H9 (cell line): ENCODE measurements at places on chromosomes 7 and 10. TPM values are rescaled to one million over a fixed set of nuclear protein-coding genes. Genes with fewer than 3 reads are reported as not detected.

SLC39A12 gene
- not detected in 2 replicates for total RNA-seq

- no peaks in the 10 kb centered on the region for H3K27me3 ChIP-seq
- DNase-seq: no peak
- H3K4me1 ChIP-seq: peaks cover 5% of the 10 kb centered on the region
Observed at GRCh38 chr7:16465469-16466361, at the start of gene SOSTDC1. TSS of gene SOSTDC1 (minus strand) at chr7:16465738. CDS start at chr7:16465668, 70 bp downstream.

- no peak overlapping the region for H3K4me3 ChIP-seq
- DNase-seq: no peak
- no peaks in the 10 kb centered on the region for H3K36me3 ChIP-seq
- no peak overlapping the region for H3K27ac ChIP-seq
- H3K27me3 ChIP-seq: no peaks in the 10 kb centered on the region
- H3K4me1 ChIP-seq: no peaks in the 10 kb centered on the region
Observed at GRCh38 chr10:97927622-97928021, 78.0 kb downstream of the GOLGA7B start.

DNA sequence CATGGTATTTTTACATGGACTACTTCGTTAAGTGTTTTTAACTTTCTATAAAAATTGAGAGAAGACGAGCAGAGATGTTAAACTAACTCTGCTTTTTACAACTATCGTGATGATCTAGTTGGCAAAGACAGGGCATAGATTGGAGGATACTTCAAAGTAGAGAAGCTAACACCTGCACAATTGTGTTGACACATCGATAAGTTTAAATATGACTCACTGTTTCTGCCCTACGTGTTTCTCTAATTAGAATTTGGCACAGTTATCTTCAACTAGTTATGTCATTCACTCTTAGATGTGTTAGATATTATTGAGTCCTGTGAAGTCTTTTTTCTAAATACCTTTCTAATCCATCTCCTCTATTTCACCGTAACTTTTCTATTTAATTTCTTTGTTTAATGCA is 68.5 kb upstream of the FERD3L start:
- DNase-seq: no peak
- H3K27ac ChIP-seq: no peak overlapping the region
- H3K27me3 ChIP-seq: no peaks in the 10 kb centered on the region
- H3K4me1 ChIP-seq: no peaks in the 10 kb centered on the region

SRI gene
- total RNA-seq: 136 and 137 TPM in 2 replicates

- no peak overlapping the region for H3K4me3 ChIP-seq
- no peaks in the 10 kb centered on the region; the same call in 1 of the 2 replicates for H3K4me1 ChIP-seq
- no peaks in the 10 kb centered on the region for H3K27me3 ChIP-seq
- DNase-seq: no peak
- H3K27ac ChIP-seq: no peak overlapping the region
- no peaks in the 10 kb centered on the region for H3K36me3 ChIP-seq
Observed at GRCh38 chr10:118501637-118502440, 93.6 kb downstream of the PRLHR start.

GRCh38 chr10:75861582-75861981 is 430.2 kb downstream of the LRMDA start:
- no peak overlapping the region for H3K27ac ChIP-seq
- H3K36me3 ChIP-seq: no peaks in the 10 kb centered on the region
- H3K4me3 ChIP-seq: no peak overlapping the region
- H3K4me1 ChIP-seq: no peaks in the 10 kb centered on the region; the same call in none of the 2 replicates
- no peaks in the 10 kb centered on the region for H3K27me3 ChIP-seq
- no peak for DNase-seq

DNA sequence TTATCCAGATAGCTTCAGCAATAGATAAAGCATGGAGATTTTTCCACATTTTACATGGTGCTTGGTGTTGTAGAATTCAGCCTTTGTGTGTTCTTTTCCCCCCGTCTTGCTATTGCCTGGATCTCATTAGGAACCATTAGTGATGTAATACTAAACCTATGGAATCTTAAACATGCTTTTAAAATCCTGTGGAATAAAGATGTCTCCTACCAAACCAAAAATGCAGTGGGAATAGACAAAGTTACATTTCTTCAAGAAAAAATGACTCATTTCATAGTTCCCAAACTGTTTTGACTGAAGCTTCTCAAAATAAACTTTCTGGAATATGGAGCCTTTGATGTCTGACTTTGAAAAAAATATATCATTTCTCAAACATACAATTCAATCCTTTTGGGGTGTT is 44.0 kb downstream of the CALD1 start:
- H3K4me3 ChIP-seq: no peak overlapping the region
- no peaks in the 10 kb centered on the region for H3K36me3 ChIP-seq
- DNase-seq: no peak
- H3K27ac ChIP-seq: no peak overlapping the region

- no peaks in the 10 kb centered on the region for H3K36me3 ChIP-seq
- H3K27ac ChIP-seq: no peak overlapping the region
- no peaks in the 10 kb centered on the region for H3K27me3 ChIP-seq
- H3K4me1 ChIP-seq: no peaks in the 10 kb centered on the region
- no peak overlapping the region for H3K4me3 ChIP-seq
Observed at GRCh38 chr10:130606001-130606405, 469.8 kb downstream of the GLRX3 start.

GRCh38 chr7:99105756-99106155 is 38.2 kb downstream of the SMURF1 start:
- H3K36me3 ChIP-seq: no peaks in the 10 kb centered on the region
- no peak overlapping the region for H3K4me3 ChIP-seq
- H3K4me1 ChIP-seq: peaks cover 3% of the 10 kb centered on the region
- no peaks in the 10 kb centered on the region for H3K27me3 ChIP-seq
- no peak for DNase-seq
- no peak overlapping the region for H3K27ac ChIP-seq

DNA sequence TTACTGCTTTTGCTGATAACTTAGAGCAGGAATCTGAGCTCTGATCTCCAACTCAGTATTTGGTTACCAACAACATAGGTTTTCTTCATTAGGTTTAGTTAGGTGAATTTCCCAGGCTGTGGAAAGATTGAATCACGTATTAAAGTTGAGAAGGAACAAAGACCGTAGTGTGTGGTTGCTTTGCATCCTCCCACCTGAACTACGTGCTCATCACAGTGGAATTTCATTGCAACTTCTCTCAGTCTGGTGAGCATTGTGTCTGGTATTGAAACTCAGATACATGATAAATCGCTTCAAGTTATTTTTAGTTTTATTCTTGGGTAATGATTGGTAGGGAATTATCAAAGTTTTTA is 139.4 kb upstream of the AKR1E2 start:
- H3K4me3 ChIP-seq: no peak overlapping the region
- no peaks in the 10 kb centered on the region for H3K27me3 ChIP-seq
- no peaks in the 10 kb centered on the region for H3K36me3 ChIP-seq

GRCh38 chr7:124840435-124840834 is 74.8 kb upstream of the GPR37 start:
- no peak for DNase-seq
- no peaks in the 10 kb centered on the region for H3K27me3 ChIP-seq
- H3K4me3 ChIP-seq: no peak overlapping the region
- no peaks in the 10 kb centered on the region for H3K36me3 ChIP-seq

MMRN2 gene
- total RNA-seq: 1.0 and 1.4 TPM in 2 replicates

PRRT4 gene
- total RNA-seq: 0.15 and 0.24 TPM in 2 replicates

DNA sequence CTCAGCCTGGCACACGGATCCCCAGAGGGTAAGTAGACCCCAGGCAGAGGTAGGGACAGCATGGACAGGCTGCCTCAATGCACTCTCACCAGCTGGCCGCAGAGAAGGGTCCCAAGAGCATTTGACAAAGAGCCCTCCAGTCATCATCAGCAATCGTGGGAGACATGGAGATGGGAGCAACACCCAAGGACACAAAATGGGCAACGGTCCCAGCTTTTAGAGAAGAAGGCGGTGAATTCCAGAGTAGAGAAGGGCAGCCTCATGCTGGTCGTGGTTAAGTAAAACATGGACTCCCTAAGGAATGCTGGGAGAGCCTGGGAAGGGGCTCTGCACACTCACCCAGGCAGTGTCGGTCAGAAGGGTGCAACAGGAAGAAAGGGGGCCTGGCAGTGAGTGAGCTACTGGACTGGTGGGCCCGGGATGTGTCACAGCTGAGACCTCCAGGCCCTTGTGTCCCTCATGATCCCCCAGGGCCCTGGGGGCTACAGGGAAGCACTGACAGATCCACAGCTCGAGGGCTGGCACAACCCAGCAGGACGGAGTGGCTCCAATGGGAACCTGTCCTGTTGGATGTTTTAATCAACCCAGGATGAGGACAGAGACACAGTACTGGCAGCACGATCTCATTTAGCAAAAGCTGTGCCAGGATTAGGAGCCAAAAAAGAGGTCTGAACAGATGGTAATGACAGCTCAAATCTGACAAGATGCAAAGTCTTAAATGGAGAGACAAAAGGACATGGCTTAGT is 147.1 kb downstream of the NEURL1 start:
- peaks cover 17% of the 10 kb centered on the region; the same call in 1 of the 2 replicates for H3K4me1 ChIP-seq
- H3K27ac ChIP-seq: no peak overlapping the region
- no peak for DNase-seq
- no peaks in the 10 kb centered on the region; the same call in 1 of the 2 replicates for H3K36me3 ChIP-seq
- no peaks in the 10 kb centered on the region for H3K27me3 ChIP-seq

EN2 gene
- 0.07 and 0.15 TPM in 2 replicates for total RNA-seq

DNA sequence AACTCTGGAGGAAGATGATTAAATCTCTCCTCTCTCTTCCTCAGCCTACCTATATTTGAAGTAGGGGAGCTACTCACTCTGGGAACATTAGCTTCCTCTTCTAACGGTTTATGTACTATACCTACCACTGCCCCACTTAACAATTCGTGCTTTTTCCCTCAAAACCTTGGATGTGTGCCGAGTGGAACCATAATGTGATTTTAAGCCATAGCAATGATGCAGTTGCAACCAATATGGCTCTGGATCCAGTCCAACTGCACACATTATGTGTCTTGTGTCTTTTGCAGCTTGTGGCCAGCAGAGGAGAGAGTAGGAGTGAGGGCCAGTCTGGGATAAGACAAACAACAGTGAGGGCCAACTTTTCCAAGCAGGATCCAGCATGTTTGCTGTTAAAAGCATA is 170.7 kb downstream of the GATA3 start:
- no peaks in the 10 kb centered on the region for H3K27me3 ChIP-seq
- H3K4me1 ChIP-seq: no peaks in the 10 kb centered on the region
- H3K36me3 ChIP-seq: no peaks in the 10 kb centered on the region
- H3K4me3 ChIP-seq: no peak overlapping the region

DNA sequence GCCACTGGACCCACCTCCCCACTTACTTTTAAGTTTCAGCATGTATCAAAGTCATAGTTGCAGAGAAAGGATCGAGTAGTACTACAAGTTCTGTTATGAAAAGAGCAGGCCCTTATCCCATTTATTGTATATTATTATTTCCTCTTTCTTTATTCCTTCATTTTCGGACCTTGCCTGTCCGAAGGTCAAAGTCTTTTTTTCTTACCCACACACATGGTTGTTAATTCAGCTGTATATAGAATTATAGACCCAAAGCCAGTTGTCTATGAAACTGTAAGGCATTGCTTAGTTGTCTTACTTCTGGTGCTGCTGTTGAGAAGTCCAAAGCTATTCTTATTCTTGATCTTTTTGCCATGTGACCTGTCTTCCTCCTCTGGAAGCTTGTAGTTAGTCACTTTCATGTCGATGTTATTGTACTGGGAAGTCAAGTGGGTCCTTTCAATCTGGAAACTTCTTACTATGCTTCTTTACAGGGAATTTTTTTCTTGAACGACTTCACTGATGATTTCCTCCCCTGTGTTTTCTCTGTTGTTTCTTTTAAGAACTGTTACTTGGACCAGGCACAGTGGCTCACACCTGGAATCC is 8.3 kb downstream of the NUDT5 start:
- no peaks in the 10 kb centered on the region for H3K27me3 ChIP-seq
- no peak overlapping the region for H3K4me3 ChIP-seq
- peaks cover 33% of the 10 kb centered on the region for H3K36me3 ChIP-seq
- H3K27ac ChIP-seq: no peak overlapping the region
- no peak for DNase-seq
- peaks cover 2% of the 10 kb centered on the region; the same call in 1 of the 2 replicates for H3K4me1 ChIP-seq

- H3K4me1 ChIP-seq: no peaks in the 10 kb centered on the region
- H3K27me3 ChIP-seq: peaks cover 6% of the 10 kb centered on the region; the same call in 1 of the 2 replicates
- peak; percentile 90 for DNase-seq
- no peaks in the 10 kb centered on the region for H3K36me3 ChIP-seq
- no peak overlapping the region for H3K27ac ChIP-seq
- H3K4me3 ChIP-seq: no peak overlapping the region
Observed at GRCh38 chr7:151051108-151051507, 2.8 kb downstream of the ASIC3 start.

DNA sequence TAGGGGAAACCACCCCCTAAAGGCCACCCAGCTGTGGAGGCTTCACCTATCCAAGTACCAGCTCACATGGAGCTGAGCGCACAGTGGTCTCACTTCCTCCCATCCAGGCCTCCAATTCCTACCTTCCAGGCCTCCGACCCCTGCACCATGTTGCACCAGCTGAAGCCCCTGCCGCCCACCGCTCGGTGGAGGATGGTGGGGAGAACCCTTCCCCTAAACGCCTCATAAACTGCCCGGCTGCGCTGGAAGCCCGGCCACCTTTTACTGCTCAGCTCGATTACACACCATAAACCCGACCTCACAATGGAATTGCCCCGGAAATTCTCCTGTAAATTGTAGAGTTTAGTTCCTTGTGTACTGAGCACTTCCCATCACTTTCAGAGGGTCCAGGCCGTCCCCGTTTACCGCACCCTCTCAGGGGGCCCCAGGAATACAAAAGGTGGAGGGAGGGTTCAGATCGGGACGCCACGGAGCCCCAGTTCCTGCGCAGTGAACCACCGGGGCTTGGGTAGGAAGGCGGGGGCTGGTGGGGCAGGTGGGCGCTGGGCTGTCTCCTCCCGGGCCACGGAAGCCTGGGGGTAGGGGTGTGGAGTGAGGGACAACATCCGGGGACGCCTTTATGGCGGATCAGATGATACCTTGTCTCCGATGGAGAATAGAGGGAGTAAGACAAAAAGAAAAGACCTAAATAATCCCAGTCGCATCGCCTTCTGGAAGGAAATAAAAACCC is 1.4 kb upstream of the HOXA7 start:
- H3K27ac ChIP-seq: no peak overlapping the region
- DNase-seq: peak; percentile 26
- peaks cover 97% of the 10 kb centered on the region for H3K27me3 ChIP-seq
- no peaks in the 10 kb centered on the region for H3K4me1 ChIP-seq
- no peaks in the 10 kb centered on the region for H3K36me3 ChIP-seq
- no peak overlapping the region for H3K4me3 ChIP-seq

DNA sequence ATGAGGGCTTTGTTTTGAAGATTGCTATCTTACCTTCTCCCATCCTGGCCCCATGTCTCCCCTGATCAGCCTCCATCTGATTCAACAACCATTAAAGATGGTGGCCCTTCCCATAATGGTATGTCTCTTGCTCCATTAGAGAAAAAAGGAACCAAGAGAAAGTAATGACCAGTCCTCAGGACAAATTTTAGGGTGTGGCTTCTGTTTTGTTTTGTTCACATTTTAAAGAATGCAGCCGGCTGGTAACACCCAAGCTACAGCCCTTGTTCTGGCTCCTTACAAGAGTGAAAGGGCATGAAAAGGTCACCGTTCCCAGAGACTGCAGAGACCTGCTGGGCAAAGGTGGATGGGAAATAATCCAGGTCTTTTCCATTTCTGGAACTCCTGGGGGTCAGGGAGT is 287.9 kb upstream of the NEBL start:
- peaks cover 14% of the 10 kb centered on the region for H3K36me3 ChIP-seq
- no peaks in the 10 kb centered on the region for H3K27me3 ChIP-seq
- no peak overlapping the region for H3K4me3 ChIP-seq
- H3K4me1 ChIP-seq: no peaks in the 10 kb centered on the region; the same call in 1 of the 2 replicates
- no peak overlapping the region for H3K27ac ChIP-seq
- DNase-seq: no peak
